ENCODE measurements at places on chromosomes 1 and 21. TPM values are rescaled to one million over a fixed set of nuclear protein-coding genes. Genes with fewer than 3 reads are reported as not detected.

The CFHR2 gene
- total RNA-seq = not detected

The TMEM61 gene
- total RNA-seq = not detected

The FCGR2B gene
- not detected for total RNA-seq

The TBX19 gene
- total RNA-seq = 0.75 TPM

The CYP4X1 gene
- 7.4 TPM for total RNA-seq

The PRDM16 gene
- 47.1 TPM for total RNA-seq

The WDR64 gene
- total RNA-seq = not detected

The OLFML2B gene
- total RNA-seq = 13.5 TPM

The TEDDM1 gene
- not detected for total RNA-seq

The LRRC38 gene
- 0.50 TPM for total RNA-seq

The SLC30A2 gene
- not detected for total RNA-seq

The L1TD1 gene
- total RNA-seq = not detected

The ZMPSTE24 gene
- total RNA-seq = 105 TPM

The IGSF9 gene
- total RNA-seq = not detected

The CNR2 gene
- total RNA-seq = not detected

The RNF186 gene
- not detected for total RNA-seq

The SLC1A7 gene
- total RNA-seq = 0.13 TPM

The OR2G6 gene
- not detected for total RNA-seq
